Fibroblast of the aortic adventitia (primary cell): ENCODE measurements at places on chromosomes 11 and 22.

GRCh38 chr11:36427876-36428275, 82.2 kb downstream of the TRAF6 start:
- no peak for DNase-seq

GRCh38 chr11:66539870-66540213, 6.0 kb downstream of the ZDHHC24 start:
- no peak for DNase-seq

GRCh38 chr11:103680826-103681225, 355.6 kb upstream of the DDI1 start:
- peak; percentile 37 for DNase-seq

- DNase-seq = peak; percentile 97
These were observed 19.3 kb downstream of the CREB3L1 start for GRCh38 chr11:46296528-46297448.

DNA sequence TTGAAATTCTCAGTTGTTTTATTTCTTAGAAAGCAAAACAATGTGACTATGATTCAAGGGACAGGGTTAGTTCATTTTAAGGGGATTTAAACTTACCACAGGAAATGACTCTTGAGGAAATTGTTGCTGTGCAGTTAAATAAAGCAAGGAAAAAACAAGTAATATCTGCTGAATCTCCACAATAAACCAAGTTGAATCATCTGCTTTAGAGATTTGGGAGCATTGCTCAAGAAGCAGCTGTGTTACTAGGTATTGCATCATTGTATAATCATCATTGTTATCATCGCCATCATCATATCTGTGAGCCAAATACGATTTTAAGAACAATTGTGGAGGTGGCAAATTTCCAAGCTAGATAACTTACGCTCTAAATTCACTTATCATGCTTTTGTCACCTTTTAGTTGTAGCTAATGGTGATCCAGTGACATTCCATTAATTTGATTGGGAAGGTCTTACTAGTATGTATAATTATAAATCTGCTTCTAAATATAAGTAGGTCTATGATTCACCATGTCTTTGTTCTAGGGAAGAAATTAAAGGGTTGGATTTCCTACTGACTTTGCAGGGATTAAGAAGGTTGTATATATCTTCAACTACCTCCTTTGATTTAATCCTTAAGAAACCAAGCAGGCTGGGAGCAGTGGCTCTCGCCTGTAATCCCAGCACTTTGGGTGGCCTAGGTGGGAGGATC, 19.9 kb downstream of the MMP10 start:
- DNase-seq = peak; percentile 99

- peak; percentile 82 for DNase-seq
These were observed 34.3 kb downstream of the CYB5R2 start for GRCh38 chr11:7638710-7639642.

- peak; percentile 81 for DNase-seq
These were observed 13.1 kb upstream of the RAB38 start for GRCh38 chr11:88188251-88188931.

DNA sequence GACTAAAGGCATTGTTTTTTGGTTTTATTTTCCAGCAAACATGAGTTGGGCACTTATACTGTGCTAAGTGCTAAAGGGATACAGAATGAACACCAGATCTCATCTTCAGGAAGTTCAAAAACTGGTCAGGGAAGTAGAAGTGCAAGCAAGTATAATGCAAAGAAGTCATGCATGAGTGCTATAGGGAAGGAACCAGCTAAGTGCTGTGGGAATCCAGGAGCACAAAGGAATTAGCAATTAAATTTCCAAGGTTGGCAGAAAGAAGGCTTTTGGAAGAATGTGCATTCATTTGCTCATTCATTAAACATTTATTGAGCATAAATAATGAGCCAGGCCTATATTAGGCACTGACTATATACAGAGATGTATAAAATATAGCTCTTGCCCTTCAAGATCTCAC, 143.7 kb upstream of the ARHGAP42 start:
- no peak for DNase-seq

DNA sequence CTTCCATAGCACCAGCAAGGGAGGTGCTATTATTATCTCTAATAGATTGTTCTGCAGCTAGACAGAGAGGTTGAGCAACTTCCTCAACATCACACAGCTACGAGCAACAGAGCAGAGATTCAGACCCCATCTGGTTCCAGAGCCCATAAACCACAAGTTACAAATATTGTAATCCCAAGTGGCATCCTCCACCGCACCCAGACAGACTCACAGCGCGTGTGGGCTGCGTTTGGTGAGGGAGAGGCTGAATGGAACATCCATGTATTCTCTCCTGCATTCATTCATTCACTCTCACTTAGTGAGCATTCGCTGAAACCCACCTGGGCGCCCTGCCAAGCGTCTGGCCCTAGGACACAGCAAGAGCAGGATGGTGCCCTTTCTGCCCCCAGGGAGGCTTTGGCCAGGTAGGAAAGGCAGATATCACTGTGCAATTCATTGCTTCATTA, 33.5 kb downstream of the LIF start:
- DNase-seq = peak; percentile 86

DNA sequence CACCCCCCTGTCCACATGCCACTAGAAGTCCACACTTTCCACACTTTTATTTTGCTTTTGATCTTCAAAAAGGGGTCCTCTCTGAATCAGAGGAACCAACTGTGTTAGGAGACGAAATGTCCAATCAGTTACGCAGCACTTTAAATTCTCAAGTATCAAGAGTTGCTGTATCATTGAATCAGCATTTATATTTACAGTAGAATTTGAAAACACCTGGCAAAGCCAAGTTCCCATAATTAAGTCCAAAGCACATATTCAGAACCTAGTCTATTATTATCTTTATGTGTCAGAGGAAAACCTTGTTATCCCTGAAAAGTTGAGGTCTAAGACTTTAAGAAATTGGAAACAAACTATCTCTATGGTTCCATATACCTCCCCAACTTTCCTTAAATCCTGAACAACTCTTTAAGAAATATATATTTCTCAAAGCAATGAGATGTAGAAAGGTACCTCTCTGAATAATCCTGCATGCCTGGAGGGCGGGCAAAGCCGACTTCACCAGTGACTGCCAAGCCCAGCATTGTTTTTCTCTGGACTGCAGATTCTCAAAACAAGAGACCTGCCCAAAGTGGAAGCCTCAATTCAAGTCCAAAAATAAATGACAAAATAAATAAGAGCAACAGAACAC, 75.9 kb upstream of the ARFGAP3 start:
- peak; percentile 28 for DNase-seq

DNA sequence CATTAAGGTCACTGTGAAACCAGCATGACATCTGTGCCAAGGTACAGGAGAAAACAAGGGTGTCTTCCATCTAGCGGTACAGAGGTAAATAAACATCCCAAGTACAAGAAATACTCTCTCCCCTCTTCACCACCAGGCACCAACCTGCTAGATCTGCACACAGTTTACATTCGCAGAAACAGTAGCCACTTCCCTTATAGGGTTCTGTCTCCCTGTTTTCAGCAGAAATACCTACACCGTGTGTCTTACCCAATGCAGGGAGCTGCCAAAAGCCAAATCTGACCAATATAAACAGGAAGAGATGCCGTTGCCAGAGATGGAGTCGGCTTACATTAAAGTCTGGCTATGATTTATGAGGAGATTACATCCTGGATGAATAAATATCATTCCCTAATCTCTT, 1.2 kb downstream of the SCN4B start:
- no peak for DNase-seq

DNA sequence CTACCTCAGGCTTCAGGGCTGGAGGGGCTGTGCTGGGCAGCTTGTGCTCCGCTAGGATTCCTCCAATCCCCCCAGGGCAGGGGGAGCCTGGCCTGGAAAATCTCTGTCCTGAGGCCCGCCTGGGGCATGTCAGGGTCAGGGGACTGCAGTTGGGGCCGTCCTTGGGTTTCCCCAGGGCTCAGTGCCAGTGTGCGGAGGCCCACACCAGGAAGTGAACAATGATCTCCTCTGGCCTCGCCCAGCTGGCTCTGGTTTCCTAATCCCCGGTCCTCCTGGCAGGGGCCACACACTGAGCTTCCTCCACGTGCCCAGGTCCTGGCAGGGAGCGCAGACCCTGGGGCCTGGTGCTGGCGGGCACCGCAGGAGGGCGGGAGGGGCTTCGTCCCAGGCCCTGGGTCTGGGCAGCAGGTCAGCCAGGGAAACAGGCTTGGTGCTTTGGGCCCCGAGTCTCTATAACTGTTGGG, 1.4 kb upstream of the MUC2 start:
- peak; percentile 68 for DNase-seq
